CD4-positive, alpha-beta T cell (primary cell): ENCODE measurements at places on chromosomes 11 and 22. TPM values are rescaled to one million over a fixed set of nuclear protein-coding genes. Genes with fewer than 3 reads are reported as not detected.

DNA sequence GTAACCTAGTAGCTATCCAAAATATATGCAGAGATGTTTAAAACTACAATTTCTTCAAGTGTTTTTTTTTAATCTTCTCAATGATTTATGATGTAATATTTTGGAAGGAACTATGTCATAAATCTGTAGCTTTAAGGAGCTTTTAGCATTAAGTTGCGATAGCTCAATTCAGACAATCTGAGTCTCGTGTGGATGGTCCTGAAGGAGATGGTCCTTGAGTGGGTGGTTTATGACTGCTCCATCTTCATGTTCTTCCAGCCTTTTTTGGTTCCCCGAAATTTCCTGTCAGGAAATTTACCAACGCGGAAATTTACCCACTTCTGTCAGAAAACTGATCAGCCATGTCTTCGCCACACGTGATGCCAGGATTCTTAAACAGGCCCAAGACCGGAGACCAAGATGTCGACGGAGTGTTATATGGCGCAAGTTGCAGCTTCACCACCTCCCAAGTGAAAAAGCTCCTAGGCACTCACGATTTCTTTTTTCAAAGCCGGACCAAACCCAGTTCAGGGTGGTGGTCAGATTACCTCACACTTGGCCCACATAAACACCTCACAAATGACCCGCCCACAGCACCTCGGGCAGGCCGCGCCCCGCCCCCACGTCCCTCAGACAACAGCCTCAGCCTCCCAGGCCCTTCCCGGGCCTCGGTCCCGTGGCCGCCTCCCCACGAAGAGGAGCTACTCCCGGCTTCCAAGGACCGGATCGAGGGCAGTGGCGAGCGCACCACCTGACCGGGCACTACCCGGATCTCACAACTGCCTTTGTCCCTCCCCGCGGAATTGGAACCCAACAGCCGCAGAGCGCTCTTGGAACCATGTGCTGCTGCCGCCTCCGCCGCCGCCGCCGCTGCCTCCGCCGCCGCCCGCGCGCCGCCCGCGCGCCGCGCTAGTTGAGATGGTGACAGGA is at the start of gene MORC2:
TSS of gene MORC2 (minus strand) at position 760 of the 909 bp plus-strand sequence. CDS start 885 bp downstream, outside the sequence.
- no peak for DNase-seq
- peaks cover 23% of the 10 kb centered on the region for H3K4me1 ChIP-seq
- H3K27me3 ChIP-seq, result no peaks in the 10 kb centered on the region

MN1 gene
- total RNA-seq, result 0.27 TPM

DNA sequence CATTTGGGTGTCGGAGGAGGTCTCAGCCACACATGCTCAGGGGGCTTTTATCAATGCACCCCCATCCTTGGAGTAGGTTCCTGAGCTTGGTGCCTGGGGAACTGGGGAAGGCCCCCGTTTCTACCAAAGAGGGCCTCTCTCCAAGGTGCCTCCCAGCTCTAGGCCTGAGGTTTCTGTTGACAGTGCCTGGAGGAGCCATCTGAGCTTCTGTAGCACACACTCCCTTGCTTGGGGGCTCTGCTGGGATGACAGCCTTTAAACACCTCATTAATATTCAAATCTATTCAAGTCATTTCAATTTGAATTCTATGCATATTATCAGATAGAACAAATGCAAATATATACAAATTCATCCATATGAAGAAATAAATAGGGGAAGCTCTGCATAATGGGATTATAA is 18.9 kb downstream of the KIRREL3 start:
- no peak overlapping the region for H3K4me3 ChIP-seq
- H3K27me3 ChIP-seq, result peaks cover 5% of the 10 kb centered on the region
- no peaks in the 10 kb centered on the region for H3K36me3 ChIP-seq
- H3K4me1 ChIP-seq, result no peaks in the 10 kb centered on the region
- H3K27ac ChIP-seq, result no peak overlapping the region

- no peaks in the 10 kb centered on the region for H3K36me3 ChIP-seq
- no peak for DNase-seq
- no peak overlapping the region for H3K4me3 ChIP-seq
Measured at GRCh38 chr22:44526779-44527126, 28.7 kb upstream of the RTL6 start.

VSIG10L2 gene
- total RNA-seq, result not detected

DNA sequence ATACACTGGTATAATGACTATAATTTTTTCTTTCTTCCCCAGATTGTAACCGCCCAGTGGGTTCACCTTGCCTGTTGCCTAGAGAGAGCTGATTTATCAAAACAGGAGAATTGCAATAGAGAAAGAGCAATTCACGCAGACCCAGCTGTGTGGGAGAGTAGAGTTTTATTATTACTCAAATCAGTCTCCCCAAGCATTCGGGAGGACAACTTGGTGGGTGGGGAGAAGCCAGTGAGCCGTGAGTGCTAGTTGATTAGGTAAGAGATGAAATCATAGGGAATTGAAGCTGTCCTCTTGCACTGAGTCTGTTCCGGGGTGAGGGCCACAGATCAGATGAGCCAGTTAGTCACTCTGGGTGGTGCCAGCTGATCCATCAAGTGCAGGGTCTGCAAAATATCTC is 73.2 kb downstream of the SLC35F2 start:
- no peak overlapping the region for H3K27ac ChIP-seq
- H3K4me1 ChIP-seq, result no peaks in the 10 kb centered on the region
- no peak for DNase-seq
- H3K4me3 ChIP-seq, result no peak overlapping the region
- no peaks in the 10 kb centered on the region for H3K36me3 ChIP-seq

DNA sequence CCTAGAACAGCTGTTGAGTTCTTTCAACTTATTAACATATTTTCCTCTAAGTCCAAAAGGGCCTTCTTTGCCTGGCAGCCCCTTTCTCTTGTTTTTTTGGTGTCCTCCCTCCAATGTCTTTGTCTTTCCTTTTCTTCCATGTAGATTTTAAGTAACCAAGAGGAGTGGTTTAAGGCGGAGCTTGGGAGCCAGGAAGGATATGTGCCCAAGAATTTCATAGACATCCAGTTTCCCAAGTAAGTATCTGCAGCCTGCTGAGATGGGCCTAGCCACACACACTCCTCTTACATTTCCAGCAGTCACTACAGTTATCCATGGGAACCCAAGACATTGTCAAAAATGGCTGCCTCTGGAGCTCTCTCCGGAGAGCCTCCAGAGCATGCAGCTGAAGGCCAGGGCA is 4.5 kb upstream of the TMA7B start:
- H3K27ac ChIP-seq, result no peak overlapping the region
- no peak overlapping the region for H3K4me3 ChIP-seq
- H3K36me3 ChIP-seq, result peaks cover 78% of the 10 kb centered on the region
- no peaks in the 10 kb centered on the region for H3K27me3 ChIP-seq
- no peak for DNase-seq

- H3K27ac ChIP-seq, result no peak overlapping the region
- no peak for DNase-seq
- no peaks in the 10 kb centered on the region for H3K27me3 ChIP-seq
- H3K36me3 ChIP-seq, result no peaks in the 10 kb centered on the region
Measured at GRCh38 chr22:34960005-34960404, 106.0 kb upstream of the ISX start.

PDE3B gene
- total RNA-seq, result 103 TPM

APOA1 gene
- 0.77 TPM for total RNA-seq

DNA sequence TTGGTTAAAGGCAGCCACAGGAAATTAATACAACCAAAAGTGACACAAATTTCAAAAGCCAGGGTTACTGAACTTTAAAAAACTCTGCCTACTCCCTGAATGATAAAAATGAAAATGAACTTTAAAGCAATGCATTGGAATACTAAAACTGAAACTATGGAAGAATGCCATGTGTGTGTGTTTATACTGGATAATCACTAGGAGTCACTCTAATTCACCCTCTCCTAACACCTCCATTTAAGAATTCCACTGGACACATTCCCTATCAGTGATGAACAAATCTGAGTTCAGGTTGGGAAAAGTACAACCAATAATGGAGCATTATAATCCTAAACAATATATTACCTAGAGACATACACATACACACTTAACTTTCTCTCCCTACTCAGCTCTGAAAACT is 27.5 kb upstream of the PLAAT3 start:
- DNase-seq, result no peak
- H3K4me3 ChIP-seq, result no peak overlapping the region
- no peaks in the 10 kb centered on the region for H3K4me1 ChIP-seq
- peaks cover 54% of the 10 kb centered on the region for H3K36me3 ChIP-seq

DNA sequence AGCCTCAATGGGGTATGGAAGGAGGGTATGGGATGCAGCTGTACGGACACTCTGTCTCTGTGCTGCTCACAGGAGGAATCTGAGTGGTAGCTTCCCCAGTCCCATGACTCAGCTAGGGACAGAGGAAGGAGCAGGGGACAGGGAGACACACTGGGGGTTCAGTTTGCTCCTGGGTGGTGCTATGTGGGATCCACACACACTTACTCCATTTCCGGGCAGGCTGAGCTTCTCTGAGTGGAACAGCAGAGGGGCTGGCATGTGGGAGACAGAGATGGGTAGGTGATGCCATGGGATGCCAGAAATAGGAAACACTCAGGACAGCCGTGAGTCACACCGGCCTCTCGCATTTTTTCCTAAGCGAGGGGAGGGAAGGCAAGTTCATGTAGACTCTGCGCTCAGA is 59.2 kb upstream of the KIRREL3 start:
- no peak overlapping the region for H3K4me3 ChIP-seq
- H3K36me3 ChIP-seq, result no peaks in the 10 kb centered on the region
- H3K4me1 ChIP-seq, result no peaks in the 10 kb centered on the region
- DNase-seq, result no peak

- H3K27ac ChIP-seq, result peak overlapping the region; percentile 97
- H3K27me3 ChIP-seq, result no peaks in the 10 kb centered on the region
- H3K36me3 ChIP-seq, result peaks cover 44% of the 10 kb centered on the region
- DNase-seq, result peak; percentile 86
Measured at GRCh38 chr22:46791201-46791731, 28.8 kb downstream of the TBC1D22A start.

- H3K27me3 ChIP-seq, result no peaks in the 10 kb centered on the region
- no peak for DNase-seq
- H3K4me1 ChIP-seq, result no peaks in the 10 kb centered on the region
- H3K4me3 ChIP-seq, result no peak overlapping the region
- H3K27ac ChIP-seq, result no peak overlapping the region
Measured at GRCh38 chr11:83205608-83206185, 12.2 kb downstream of the ANKRD42 start.

BARX2 gene
- not detected for total RNA-seq

DNA sequence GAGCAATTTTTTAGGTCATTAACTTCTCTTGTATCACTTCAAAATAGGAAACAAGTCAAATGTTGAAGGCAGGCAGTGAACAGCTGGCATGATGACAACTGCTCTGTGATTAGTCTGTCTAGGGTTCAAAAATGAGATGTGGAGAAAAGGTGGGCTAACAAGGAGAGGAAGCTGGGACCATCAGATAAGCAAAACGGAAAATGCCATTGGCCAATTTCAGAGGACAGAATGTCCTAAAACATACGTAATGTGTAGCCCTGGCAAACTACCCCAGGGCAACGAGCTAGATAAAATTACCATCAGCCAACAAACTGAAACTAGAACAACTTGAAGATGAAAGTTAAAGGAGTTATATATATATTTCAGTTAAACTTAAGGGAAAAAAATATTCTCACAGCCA is 93.2 kb downstream of the RELT start:
- no peaks in the 10 kb centered on the region for H3K27me3 ChIP-seq
- H3K36me3 ChIP-seq, result peaks cover 6% of the 10 kb centered on the region

SCN4B gene
- total RNA-seq, result not detected

DNA sequence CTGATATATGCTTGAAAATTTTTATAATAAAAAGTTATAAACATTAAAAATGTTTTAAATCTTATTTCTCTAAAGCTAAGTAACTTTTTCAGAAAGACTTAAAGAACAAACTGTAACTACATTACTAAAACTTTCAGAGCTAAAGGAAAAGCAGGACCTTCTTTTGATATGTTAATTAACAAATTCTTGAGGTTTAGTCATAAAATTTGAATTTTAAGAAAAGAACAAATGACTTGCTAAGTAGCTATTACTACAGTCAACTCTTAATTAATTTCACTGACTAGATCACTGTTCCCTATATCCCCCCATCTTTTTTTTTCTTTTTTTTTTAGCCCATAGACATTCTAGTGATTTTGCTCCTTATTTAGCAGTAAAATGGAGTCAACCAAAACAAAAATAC is 344.4 kb downstream of the LRRC4C start:
- no peak overlapping the region for H3K4me3 ChIP-seq
- no peak for DNase-seq
- no peak overlapping the region for H3K27ac ChIP-seq
- no peaks in the 10 kb centered on the region for H3K36me3 ChIP-seq
- no peaks in the 10 kb centered on the region for H3K4me1 ChIP-seq
- no peaks in the 10 kb centered on the region for H3K27me3 ChIP-seq

ADAMTS8 gene
- total RNA-seq, result not detected

GRCh38 chr11:61930933-61931332 is 13.6 kb upstream of the RAB3IL1 start:
- H3K4me3 ChIP-seq, result no peak overlapping the region
- no peaks in the 10 kb centered on the region for H3K4me1 ChIP-seq
- no peaks in the 10 kb centered on the region for H3K27me3 ChIP-seq

SLC2A11 gene
- total RNA-seq, result 11.5 TPM

DNA sequence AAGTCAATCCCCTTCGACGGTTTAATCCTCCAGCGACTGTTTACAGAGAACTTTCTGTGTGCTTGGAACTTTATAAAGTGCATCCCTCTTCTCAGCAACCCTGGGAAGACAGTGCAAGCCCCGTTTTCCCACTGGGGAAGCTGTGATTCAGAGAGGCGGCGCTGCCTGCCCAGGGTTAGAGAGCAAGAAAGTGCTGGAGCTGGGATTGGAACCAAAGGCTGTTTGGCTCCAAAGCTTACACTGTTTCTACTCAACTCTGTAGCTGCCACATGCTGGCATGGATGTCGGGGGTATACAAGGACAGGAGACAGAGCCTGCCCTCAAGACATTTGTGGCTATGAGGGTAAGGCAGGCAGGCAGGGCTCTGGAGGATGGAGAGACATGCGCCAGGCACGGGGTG is 13.0 kb downstream of the FBLN1 start:
- no peaks in the 10 kb centered on the region for H3K36me3 ChIP-seq
- H3K4me1 ChIP-seq, result no peaks in the 10 kb centered on the region
- no peak for DNase-seq
- no peak overlapping the region for H3K4me3 ChIP-seq
- no peak overlapping the region for H3K27ac ChIP-seq

CARD18 gene
- not detected for total RNA-seq

OR10V1 gene
- total RNA-seq, result not detected

CLTCL1 gene
- 0.52 TPM for total RNA-seq

GRCh38 chr11:76603202-76603601 is 67.3 kb downstream of the LRRC32 start:
- H3K4me1 ChIP-seq, result no peaks in the 10 kb centered on the region
- DNase-seq, result no peak
- H3K27ac ChIP-seq, result no peak overlapping the region
- H3K4me3 ChIP-seq, result no peak overlapping the region

LMO1 gene
- not detected for total RNA-seq

DNA sequence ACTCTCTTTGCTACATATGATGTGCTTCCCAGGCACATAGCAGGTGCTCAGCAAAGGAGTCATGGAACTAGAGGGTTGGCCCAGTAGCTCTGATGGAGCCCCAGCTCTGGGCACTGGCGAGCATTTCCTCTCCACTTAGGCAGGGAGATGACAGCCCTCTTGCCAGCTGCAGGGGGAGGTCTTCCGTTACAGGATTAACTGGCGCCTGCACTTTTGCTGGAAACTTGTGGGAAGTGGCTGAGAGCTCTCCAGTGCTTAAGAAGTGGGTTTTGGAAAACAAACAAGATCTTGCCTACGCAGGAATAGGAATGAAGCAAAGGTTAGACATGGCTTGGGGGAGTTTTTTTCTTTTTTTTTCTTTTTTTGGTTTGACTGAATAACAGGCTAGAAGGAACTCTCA is 75.5 kb downstream of the MICAL2 start:
- H3K4me3 ChIP-seq, result no peak overlapping the region
- no peak for DNase-seq
- peaks cover 21% of the 10 kb centered on the region for H3K4me1 ChIP-seq
- no peaks in the 10 kb centered on the region for H3K27me3 ChIP-seq

- no peaks in the 10 kb centered on the region for H3K36me3 ChIP-seq
- no peak overlapping the region for H3K4me3 ChIP-seq
- DNase-seq, result no peak
- H3K27ac ChIP-seq, result no peak overlapping the region
Measured at GRCh38 chr11:115581871-115582639, 77.8 kb upstream of the CADM1 start.
